ENCODE measurements at places on chromosomes 3 and 15. TPM values are rescaled to one million over a fixed set of nuclear protein-coding genes. Genes with fewer than 3 reads are reported as not detected.

DNA sequence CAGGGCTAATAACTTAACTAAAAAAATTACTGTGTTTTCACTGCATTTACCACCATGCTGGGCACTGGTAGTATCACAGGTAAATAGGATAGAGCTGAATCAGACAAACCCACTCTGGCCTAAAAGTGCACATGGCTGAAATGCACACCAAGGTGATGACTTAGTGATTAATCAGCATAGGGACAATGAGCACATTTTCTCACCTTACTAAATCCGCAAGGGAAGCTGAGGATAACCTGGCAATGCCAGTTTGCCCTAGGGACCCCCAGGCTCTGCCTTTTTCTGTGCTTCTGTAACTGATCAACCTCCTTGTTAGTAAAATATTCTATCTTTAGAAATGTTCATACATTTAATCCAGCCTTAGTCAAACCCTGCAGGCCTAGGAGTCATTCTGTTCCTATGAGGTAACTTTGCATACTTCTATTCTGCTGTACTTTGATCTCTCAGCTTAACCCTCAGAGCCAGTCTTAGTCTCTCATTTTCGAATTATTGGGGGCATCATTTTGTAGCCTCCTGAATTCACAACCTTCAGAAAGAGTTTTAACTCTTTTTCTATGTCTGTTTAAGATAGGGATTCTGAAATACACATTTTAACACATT, 562.9 kb upstream of the KCNMB2 start:
- DNase-seq: no peak

RLBP1 gene
- not detected for total RNA-seq

GOLGA8G gene
- not detected for total RNA-seq

- no peak for DNase-seq
Measured at GRCh38 chr3:194514626-194515025, 27.8 kb upstream of the ATP13A3 start.

- DNase-seq: no peak
Measured at GRCh38 chr15:96421178-96421601, 90.7 kb downstream of the NR2F2 start.

- no peak for DNase-seq
Measured at GRCh38 chr15:58016581-58017175, 48.8 kb downstream of the ALDH1A2 start.

TNFAIP8L3 gene
- total RNA-seq: 20.0 TPM

DNA sequence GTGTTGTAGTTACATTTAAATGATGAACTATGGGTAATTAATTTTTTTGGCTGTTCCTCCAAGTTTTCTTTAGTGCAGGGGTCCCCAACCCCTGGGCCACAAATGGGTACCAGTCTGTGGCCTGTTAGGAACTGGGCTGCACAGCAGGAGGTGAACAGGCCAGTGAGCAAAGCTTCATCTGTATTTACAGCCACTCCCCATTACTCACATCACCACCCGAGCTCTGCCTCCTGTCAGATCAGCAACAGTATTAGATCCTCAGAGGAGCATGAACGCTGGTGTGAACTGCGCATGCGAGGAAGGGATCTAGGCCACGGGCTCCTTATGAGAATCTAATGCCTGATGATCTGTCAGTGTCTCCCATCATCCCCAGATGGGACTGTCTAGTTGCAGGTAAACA, 75.9 kb upstream of the RPL35A start:
- no peak for DNase-seq

PCOLCE2 gene
- 7.7 TPM for total RNA-seq

DNA sequence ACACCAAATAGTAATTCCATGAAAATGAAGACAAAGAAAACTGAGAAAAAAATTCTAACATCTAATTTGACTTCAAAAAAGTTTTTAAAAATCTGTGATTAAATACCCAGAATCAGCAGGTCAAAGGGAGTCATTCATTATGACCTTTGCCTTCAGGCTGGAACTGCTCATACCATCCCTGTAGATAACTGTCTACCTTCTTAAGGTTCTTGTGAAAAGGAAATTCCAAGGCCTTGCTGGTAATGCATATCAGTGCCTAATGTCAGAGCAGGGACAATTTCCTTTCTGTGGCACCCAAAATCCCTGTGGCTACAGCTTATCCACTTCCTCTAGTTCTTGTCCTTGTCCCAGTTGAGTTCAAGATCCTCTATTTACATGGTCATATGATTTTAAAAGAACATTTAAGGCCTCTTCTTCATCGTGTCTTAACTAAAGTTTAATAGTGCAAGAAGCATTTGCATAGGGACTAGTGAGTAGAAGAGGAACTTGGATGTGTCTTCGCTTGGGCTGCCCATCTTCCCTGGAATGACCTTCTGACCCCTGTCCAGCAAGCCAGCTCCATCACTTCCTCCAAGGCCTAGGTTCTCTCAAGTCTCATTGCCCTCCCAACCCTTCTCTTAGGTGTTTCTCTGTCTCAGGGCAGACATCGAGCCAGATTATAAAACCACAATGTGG, 8.7 kb upstream of the PLCL2 start:
- DNase-seq: no peak

- no peak for DNase-seq
Measured at GRCh38 chr3:48430708-48431101, 819 bp upstream of the PLXNB1 start.

DNA sequence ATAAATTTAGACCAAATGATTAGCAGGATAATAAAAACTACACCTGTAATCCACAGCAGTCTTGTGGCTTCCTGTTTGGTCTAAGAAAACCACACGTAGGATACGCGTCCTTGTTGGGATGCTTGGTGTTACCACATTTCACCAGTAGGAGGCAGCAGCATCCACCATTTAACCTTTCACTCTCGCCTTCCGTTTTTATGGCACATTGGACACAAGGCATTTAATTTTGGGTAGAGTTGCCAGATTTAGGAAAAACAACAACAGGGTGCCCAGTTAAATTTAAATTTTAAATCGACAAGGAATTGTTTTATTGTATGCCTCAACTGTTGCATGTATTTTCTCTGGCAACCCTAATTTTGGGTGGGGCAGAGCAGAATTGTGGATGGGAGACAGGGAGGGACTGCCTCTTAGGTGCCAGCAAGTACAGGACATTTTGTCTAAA, 6.3 kb downstream of the LRRC31 start:
- peak; percentile 45 for DNase-seq

GRCh38 chr15:56244038-56244810, 545 bp upstream of the RFX7 start:
- DNase-seq: peak; percentile 45

DNA sequence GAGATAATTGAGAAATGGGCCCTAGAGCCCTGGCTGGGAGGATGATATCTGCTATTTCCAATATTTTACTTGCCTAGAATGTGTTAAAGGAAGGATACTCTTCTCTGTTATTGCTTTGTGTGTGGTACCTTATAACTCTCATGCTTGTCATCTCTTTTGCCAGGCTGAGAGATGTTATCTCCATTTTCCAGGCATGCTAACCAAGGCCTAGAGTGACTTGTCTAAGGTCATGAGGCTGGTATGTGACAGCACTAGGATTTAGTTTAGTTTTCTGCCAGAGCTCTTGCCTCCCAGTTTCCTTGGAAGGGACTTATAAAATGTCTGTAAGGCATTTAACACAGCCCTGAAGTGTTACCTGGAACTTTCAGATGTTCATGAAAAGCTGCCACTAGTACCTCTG, 1.4 kb downstream of the CLK3 start:
- no peak for DNase-seq

GOLGA6B gene
- not detected for total RNA-seq

DNA sequence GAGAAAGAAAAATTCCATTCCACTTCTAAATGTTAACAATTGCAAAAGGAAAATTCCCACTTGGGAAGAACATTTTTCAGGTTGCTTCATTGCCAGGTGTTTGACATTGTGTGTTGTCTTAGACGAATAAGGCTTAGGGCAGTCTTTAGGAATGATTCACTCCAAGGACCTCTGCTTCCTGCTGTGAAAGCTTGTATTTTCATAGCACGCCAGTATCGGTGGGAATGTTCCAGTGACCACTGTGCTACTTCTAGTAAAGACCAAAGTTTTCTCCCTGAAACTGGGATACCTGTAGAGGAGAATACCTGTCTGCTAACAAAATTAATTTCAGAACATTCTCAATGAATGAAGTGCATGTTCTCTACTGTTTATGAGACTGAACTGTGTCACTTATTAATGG, 64.1 kb downstream of the CDIN1 start:
- no peak for DNase-seq

GRCh38 chr15:47870956-47871625, 153.8 kb downstream of the SEMA6D start:
- DNase-seq: no peak

- no peak for DNase-seq
Measured at GRCh38 chr3:117958027-117958426, 1076.6 kb downstream of the IGSF11 start.

GRCh38 chr15:82058026-82058425, 12.2 kb upstream of the MEX3B start:
- DNase-seq: no peak

DNA sequence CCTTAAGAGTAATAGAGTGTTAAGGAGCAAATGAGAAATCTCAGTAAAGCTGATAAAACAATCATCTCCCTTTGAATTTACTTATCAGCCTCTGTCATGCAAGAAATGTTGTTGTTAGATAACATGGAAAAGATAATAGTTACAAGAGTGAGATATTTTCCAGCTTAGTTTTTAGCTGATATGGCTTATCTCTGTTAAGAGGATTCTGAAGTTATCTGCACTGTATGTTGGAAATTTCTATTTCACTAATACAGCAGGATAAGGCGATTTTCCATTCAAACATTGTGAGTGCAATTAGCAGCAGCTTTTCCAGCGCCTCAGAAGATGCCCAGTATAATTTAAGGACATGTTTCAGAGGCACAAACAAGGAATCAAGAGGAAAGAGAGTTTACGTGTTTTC, 262.9 kb downstream of the CNTN6 start:
- no peak for DNase-seq

- DNase-seq: no peak
Measured at GRCh38 chr3:194930377-194931204, 244.9 kb downstream of the FAM43A start.

- no peak for DNase-seq
Measured at GRCh38 chr15:60957111-60957510, 272.0 kb downstream of the RORA start.

DNA sequence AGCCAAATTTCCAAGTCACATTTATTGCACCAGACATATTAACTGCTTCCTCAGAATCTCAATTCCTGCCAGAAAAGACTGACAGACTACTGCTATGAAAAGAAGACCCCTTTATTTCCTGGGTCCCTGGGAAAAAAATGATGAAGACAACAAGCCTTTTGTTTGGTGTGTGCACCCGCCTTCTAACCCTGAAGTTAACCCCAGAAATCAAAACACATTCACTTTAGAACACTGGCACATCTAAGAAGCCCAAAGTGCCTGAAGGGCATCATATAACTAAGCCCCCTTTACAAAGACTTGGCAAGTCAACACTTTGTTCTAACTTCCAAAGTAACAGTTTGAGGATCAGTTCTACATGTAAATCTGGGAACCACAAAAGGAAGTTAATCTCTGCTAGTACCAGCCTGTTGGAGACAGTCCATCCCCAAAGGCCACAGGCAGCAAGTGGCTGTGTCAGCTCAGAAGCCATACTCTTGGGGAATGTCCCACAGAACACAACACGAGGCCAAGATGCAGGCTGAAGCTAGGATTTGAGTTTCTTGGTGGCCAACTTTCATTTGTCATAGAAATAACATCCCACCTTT, 16.3 kb upstream of the ATP1B3 start:
- DNase-seq: no peak

Measured in uterus (tissue), 4 donors.